ENCODE measurements at places on chromosomes 3 and 15.
A peak's percentile ranks its signal among the peaks of the same experiment; 100 is the strongest.

GRCh38 chr3:102233881-102234280 lies 200.9 kb upstream of the ZPLD1 start:
- DNase-seq = peak; percentile 47

DNA sequence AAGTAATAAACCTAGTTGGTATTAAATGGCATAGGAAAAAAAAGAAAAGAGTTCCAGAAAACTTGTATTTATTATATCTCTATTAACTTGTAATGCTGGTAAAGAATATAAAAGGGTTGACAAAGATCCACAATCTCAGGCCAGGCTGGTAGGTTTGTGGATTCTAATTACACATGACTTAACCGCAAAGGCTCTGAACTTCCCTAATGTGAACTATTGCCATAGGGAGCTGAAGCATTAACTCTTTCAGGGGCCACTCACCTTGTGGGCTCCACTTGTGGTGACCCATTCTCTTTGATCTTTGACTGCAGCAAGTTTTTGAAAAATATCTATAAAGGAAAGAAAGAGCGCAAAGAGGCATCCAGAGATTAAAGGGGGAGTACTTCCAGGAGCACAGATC lies 58.5 kb downstream of the NEK10 start:
- no peak for DNase-seq

DNA sequence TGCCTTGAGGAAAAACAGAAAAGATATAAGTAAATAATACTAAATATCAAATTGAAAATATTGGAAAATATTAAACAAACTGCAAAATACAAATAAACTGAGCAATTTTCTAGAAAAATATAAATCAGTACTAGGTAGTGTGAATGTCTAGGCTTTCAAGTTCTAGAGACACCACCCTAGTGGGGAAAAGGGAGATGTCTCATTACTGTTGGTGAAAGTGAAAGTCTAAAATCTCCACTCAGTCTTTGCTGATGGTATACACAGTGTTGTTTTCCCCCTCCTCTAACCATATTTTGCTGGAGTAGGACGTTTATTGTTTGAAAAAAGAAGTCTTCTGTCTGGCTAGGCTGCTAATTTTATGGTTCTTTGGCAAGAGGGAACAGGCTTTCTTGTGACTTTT lies 1368.9 kb downstream of the OTOL1 start:
- no peak for DNase-seq

DNA sequence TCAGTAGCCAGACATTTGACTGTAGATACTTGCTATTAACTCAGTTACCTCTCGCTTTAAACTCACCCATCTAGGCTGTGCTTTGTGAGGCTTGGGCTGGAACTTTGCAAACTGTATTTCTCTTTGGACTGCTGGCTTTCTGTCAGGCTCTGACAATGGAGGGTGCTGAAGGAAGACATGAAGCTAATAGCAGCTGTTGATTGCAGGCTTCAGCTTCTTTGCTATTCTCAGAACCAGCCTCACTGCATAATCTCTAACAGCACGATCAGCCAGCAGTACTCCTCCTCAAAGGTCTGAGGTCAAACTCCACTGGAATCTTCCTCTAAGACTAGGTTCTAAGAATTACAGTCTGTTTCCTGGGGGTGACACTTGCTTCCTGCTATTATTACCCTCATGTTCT lies 295.6 kb downstream of the ZBBX start:
- DNase-seq = no peak

DNA sequence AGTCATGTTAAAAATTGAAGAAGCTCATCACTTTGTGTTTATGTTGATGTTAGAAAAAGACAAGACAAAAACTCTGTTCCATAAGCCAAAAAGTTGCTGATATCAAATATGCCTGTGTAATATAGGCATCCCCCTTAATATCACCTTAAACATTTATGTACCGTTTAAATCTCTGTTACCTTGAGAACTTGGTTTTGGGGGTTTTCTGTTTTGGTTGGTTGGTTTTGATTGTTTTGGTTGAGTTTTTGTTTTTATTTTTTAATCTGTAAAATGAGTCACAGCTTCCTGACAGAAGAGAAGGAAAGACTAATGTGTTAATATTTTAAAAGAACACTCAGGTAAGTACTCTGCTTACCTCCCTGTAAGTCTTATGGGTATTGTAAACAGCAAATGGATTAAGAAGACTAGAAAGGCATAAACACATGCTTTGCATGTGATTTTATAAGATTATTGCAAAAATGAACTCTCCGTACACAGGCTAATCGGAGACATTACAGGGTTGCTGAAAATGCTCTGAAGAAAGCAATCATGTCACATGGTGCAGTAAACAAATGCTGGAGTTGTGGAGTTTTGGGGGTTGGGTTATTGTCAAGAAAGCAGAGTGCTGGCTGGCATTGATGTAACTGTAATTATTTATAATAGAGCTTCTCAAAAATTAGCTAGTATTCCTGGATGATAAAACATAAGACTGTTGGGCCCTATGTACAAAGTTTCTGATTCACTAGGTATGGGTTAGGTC lies 69.5 kb upstream of the MBNL1 start:
- DNase-seq = no peak

DNA sequence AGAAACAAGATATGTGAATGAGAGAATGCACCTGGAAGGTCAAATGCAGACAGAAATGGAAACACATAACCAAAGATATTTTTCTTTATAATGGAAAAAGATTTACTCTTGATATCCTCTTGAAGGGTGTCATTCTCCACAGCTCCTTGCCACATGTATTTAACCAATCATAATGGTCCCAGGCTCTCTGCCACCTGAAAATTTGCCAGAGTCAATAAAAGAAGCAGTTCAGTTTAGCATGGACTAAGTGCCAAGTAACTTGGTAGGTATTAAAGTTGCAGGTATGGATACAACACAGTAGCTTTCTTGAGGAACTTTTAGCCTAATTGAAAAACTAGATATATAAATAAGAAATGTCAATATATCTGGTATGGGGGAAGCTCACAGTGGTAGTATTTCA lies 33.5 kb downstream of the TUSC7 start:
- DNase-seq = no peak

GRCh38 chr3:55487381-55488241 lies 505 bp upstream of the WNT5A start:
- no peak for DNase-seq

DNA sequence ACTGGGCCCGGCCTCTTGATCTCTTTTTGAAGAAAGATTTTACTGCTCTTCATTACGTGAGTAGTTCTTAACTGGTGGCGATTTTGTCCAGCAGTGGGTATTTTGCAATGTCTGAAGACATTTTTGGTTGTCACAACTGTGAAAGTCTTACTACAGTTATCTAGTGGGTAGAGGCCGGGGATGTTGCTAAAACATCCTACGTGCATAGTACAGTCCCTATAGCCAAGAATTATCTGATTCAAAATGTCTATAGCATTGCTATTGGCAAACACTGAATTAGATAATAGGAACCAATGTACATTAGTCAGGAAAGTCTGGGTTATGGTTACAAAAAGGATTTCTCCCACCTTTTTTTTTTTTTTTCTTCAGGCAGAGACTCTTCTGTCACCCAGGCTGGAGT lies 38.1 kb downstream of the FOXL2 start:
- no peak for DNase-seq

GRCh38 chr15:47502041-47502440 lies 215.3 kb upstream of the SEMA6D start:
- no peak for DNase-seq

DNA sequence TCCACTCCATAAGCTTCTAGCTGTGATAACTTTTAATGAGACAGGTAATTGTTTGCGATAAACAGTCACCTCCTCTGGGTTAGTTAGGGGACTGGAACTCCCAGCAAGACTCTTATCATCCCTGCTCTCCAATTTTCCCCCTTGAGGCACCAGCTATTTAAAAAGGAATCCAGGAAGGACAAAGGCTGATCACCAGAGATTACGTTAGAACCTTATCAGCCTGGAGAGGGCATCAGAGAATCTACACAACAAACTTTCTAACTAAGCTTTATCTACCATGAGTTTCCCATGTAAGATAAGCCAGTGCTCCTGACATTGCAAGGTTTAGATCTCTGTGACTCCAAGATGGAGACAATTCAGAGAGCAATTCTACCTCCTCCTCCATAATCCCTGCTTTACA lies 31.3 kb downstream of the GPR176 start:
- no peak for DNase-seq

Measured in HT-29 (cell line).